ENCODE measurements at places on chromosomes 3 and 15.

DNA sequence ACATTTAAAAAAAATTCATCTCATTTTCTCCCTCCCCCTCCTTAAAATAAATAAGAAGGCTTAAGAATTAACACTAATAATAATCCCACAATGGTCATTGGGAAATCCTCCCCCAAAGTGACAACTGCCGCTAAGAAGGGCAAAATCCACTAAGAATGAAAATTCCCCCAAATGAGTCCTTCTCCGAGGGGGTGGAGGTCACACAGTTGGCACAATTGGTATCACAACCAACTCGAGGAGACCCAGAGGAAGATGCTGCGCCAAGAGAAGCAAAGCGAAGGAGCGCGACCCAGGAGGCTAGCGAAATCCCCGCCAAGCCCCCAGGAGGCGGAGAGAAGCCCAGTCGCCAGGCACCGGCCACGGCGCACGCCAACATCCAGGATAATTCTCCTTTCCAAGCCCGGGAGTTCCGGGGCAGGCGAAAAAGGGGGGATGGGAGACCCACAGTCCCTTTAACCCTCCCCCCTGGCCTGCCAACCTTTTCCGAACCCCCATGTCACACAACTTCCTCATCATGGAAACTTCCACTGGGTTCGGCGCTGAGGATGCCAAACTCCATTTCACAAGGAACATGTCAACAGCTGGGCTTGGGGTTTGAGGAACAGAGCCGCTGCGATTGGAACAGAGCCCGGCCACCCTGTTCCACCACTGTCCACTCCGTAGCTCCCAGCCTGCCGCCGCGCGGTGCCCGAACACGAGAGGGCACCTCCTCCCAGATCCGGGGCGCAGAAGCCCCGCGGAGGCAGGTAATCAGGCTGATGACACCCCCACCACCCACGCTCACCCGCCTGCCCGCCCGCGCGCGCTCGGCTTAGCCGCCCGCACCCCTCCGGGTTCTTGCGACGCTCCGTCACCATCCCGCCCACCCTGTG, 668 bp downstream of the THRB start:
- DNase-seq: peak; percentile 15

DNA sequence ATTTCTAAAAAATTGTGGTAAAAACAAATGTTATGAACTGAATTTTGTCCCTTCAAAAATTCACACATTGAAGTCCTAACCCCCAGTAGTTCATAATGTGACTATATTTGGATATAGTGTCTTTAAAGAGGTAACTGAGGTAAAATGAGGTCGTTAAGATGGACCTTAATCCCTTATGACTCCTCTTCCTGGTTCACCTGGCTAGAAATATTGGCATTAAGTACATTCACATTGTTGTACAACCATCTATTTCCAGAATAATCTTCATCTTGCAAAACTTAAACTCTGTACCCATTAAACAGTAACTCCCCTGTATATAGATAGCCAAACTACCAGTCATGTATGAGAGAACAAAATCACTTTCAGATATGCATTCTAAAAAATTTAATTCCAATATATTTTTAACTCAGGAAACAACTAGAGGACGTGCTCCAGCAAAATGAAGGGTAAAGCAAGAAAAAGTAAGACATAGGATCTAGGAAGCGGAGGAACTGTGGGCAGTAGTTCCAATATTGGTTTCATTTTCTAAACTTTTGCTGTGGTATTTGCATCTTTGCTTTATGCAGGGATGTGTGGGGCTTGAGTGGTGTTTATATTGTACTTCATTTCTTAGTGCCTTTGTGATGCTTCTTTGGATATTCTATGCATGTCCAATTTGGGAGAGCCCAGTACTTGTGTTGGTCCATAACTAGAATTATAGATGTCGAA, 36.7 kb upstream of the IL20RB start:
- no peak for DNase-seq

DNA sequence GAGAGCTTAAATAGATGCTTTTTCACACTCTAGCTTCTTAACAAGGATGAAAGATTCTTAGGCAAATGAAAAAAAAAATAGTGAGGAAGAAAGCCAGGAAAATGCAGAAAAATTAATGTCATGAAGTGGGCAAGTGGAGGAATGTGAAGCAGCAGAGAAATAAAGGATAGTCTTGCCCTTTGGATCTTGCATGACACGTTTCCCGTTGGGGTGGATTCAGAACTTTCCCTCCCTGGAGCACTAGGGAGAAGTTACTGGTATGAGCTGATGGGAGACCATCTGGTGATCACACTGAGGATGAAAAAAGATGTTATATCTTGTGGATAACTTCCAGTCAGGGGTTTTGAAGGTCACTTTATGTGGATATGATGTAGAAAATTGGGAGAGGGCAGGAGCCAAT, 361.8 kb upstream of the ROPN1 start:
- DNase-seq: no peak

GRCh38 chr3:23129817-23130216, 73.3 kb upstream of the UBE2E2 start:
- no peak for DNase-seq

GRCh38 chr15:94607176-94607654, 375.9 kb downstream of the MCTP2 start:
- DNase-seq: no peak

DNA sequence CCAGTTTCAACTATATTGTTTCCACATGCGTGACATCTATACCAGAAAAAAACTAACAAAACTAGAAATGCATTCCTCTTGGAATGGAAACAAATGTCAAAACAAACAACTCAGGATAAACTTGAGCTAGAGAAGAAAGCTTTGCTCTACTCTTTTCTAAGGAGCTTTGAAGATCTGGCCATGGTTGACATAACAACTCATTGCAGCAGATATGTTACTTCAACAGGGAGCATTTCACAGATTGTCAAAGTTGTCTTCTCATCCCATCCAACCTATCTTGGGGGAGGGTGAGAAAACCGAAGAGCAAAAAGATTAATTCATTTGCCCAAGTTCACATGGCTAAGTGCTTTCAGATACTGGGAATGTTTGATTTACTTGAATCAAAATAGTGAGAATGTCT, 484.4 kb downstream of the CNTN4 start:
- DNase-seq: no peak

DNA sequence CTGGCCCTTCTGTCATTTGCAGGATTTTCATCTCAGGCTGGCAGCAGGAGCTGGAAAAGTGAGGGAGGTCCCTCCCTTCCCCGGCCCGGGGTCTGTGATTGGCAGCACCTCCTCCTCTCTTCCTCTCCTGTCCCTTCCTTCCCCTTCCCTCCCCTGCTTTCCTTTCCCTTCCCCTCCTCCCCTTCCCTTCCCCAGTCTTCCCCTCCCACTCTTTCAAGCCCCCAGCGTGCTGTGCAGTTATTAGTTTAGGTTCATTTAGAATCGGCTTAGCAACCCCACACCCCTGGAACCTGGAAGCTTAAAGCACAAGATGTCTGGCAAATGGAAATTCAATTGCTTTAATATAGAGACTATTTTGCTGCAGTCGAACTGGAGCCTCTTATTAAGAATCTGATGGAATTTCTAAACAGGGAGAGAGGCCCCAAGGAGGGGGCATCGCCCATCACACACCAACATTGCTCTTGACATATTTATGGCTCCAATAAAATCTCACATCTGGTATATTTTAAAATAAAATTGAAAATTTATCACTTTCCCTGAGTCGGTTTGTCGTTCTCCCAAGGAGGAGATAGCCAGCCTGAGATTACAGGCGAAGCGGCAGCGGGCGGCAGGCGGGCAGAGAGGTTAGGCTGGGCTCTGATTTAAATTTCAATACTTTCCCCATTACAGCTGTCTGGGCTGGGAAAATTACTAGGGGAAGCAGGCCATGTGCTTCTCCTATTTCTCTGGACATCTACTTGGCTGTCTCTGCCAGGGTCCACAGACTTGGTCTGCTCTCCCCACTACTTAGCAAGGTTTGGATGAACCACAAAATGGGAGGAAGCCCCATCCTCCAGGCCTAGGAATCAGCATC, 98.9 kb downstream of the LINGO1 start:
- no peak for DNase-seq

DNA sequence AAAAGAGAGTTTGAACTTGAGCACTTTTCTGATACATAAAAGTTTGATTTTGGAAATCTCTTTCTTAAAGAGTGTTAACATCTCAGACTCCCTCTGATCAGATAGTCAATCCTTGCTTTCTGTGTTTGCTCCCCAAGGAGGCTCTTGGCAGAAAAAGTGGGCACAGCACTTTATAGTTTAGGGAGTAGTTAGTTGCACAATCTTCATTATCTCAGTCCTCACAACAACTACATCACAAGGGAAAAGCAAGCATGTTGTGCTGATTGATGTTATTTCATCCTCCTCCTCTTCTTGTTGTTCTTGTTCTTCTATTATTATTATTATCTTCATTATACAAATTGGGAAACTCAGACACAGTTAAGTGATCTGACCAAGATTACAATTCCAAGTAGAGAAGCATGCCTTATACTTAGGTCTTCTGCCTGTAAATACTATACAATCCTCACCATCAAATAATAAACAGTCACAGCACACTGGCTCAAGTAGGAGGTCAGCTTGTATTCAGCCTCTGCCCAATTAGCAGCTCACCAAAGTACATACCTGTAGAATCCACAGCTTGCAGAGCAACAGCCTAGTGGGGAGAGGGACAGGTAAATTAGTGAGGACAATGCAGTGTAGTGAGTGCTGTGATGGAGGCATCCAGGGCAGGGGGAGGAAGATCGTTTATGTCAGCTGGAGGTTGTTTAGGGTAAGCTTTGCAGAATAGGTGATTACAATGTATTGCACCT, 304.1 kb upstream of the MME start:
- DNase-seq: no peak

- no peak for DNase-seq
Measured at GRCh38 chr3:158671821-158672214, 630 bp downstream of the LXN start.

DNA sequence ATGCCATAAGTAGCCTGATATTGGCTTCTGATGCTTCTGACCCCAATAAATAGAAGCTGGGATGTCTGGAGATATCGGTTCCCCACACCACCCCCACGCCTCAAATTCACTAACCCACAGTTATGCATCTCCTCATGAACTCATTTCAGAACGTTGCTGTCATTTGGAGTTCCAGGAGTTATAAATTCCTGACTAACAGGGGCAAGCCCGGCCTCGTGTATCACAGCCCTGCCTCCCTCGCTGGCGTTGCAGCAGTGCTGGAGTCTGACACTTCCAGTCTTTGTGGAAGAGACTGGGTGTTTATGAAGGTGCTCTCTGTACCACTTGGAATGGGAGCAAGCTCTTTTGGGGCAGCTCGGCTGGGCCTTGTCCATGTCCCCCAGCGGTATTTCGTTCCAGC, 101.0 kb downstream of the ANP32A start:
- DNase-seq: no peak

DNA sequence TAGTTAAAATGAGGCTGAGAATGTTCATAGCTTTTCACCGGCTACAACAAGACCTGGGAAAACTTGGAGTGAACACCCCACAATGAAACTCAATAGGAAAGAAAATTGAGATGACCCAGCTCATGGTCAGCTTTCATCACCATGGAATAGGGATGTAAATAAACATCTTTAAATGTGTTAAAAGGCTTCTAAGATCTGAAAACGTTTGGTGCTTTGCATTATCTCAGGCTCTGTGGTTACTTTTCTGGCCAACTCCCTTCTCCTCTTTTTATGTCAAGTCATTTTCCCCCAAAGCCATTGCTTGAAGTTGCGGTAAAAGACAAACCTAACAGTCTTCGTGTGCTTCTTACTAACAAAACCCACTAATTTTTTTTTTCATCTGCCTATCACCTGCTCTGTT, 195.8 kb downstream of the MECOM start:
- DNase-seq: no peak
